Hematopoietic multipotent progenitor cell treated with erythropoietin and hydrocortisone succinate and interleukin-3 and kit ligand, for 15 days (in vitro differentiated cells): ENCODE measurements at places on chromosomes 7 and 10.

DNA sequence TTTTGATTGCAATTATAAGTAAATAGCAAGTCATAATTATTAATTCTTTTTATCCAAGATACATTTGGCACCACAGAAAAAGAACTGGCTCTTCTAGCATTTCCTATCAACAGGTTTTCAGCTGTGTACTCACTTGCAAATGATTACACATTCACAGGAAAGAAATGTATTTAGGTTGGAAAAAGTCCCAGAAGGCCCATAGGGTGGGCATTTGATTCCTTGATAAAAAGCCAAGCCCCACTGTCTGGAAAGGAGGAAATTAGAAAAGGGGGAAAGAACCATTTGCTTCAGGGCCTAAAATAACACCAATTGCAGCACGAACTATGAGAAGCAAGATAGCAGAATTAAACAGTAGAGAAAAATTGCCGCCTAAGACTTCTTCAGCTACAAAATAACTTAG lies 80.8 kb upstream of the COL1A2 start:
- DNase-seq: no peak

DNA sequence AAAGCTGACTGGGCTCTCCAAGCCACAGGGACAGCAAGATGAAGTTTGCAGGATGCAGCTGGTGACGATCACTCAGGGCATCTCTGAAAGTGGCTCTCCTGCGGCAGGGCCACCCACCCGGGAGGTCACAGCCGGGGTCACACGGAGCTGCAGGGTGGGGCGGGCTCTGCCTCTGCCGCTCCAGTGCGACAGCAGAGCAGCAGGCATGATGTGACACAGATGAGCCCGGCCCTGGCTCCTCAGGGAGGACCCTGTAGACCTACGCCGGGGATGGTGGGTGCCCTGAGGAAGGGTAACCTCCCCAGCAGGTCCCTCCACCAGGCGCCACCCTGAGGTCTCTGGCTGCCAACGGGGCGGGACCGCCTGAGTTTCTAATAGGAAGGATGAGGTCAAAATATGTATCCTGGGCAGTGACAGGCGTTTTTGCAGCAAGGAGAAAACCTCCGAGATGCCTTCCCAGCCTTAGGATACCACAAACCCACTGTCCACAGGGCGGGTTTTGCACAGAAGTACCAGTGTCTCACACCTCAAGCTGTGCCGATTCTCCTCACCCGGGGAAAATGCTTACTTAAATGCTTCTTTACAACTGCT lies 114.8 kb upstream of the DIP2C start:
- DNase-seq: no peak

- DNase-seq: no peak
Observed at GRCh38 chr10:28833313-28833712, 156.0 kb downstream of the BAMBI start.

- no peak for DNase-seq
Observed at GRCh38 chr10:127849921-127850320, 42.8 kb downstream of the CLRN3 start.

- DNase-seq: no peak
Observed at GRCh38 chr7:136016649-136017395, 39.7 kb upstream of the MTPN start.

GRCh38 chr7:88243345-88243909 lies 23.6 kb upstream of the SRI start:
- DNase-seq: peak; percentile 21

DNA sequence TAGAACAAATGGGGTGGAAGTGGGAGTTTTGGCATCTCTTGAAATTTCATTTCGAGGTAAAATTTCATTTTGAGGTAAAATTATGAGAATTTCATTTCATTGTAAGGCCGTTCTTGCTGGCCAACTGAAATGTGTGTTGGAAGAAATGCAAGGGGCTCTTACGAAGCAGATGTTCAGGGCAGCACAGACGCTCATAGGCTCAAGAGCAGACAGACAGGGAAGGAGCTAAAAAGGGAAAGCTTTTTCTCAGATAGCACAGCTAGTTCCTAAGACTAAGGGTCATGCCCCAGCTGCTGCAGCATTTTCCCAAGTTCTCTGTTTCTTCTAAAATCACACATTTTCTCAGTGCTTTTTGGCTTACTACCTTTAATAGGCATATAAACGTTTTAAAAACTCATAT lies 65.1 kb upstream of the SFMBT2 start:
- no peak for DNase-seq

DNA sequence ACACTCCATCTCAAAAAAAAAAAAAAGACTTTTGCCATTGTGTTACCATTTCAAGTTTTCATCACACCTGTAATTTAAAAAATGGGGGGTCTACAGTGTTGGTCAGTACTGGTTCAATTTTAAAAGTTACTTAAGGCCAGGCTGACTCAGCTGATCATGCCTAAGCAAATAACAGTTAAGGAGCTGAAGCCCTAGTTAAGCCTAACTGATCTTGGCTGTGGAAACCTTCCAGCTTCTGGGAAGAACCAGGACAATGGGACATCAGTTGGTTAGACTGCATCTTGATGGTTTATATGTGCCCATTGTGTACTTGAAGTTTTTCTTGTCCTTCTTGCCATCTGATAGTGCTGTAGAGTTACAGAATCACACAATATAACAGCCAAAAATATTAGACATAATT lies 26.7 kb downstream of the VCL start:
- DNase-seq: no peak

GRCh38 chr7:71343892-71344291 lies 211.9 kb downstream of the GALNT17 start:
- no peak for DNase-seq

DNA sequence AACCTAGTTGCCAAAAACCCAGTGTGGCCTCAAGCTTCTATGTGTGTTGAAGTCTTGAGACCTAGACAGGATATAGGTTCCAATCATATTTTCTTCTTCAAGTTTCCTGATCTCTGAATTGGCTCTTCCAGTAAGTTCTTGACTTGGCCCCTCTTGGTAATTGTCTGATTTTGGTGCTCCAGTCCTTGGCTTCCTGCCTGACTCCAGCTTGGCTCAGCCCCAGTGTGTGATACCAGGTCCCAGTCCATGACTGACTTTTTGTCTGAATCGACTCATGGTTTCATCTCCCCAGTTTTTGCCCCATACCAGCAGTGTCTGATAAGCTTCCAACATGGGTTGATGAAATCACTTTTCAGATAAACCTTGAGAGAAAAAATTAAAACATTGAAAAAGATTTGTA lies 72.3 kb downstream of the FAS start:
- no peak for DNase-seq

DNA sequence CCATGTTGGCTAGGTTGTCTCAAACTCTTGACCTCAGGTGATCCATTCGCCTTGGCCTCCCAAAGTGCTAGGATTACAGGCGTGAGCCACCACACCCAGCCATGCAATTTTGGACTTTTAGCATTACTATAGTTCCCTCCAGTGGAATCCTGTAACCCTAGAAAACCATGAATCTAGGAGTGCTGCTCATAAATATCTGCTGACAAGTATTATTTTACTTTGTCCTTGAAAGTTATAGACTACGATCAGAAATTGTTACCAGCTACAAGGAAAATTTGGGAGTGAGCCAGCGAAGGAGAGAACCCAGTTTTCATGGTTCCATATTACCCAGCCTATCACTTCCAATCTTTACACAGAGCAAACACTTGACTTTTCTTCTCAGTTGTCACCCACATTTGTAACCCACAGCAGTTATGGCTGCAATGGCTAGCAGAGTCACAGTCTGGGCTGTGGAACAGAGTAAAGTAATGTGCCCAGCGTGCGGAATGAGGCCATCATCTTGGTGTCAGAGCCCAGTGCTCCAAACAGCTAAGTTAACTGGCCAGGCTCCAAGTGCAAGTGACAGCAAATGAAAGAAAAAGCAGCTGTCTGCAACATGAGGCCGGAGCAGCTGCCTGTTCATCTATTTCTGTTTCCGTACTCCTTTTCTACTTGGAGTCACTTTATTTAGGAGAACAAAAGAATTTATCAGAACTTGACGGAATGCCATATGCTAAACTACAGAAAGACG lies 29.9 kb downstream of the ZC3HC1 start:
- DNase-seq: no peak

GRCh38 chr7:10740805-10741204 lies 232.9 kb upstream of the PHF14 start:
- DNase-seq: no peak

- DNase-seq: no peak
Observed at GRCh38 chr7:131629217-131629882, 72.9 kb upstream of the PODXL start.

- DNase-seq: no peak
Observed at GRCh38 chr7:157801971-157802675, 465.3 kb downstream of the DNAJB6 start.

- no peak for DNase-seq
Observed at GRCh38 chr10:64091897-64092296, 570.7 kb downstream of the REEP3 start.

GRCh38 chr7:142819530-142819929 lies 35.3 kb upstream of the EPHB6 start:
- DNase-seq: no peak

DNA sequence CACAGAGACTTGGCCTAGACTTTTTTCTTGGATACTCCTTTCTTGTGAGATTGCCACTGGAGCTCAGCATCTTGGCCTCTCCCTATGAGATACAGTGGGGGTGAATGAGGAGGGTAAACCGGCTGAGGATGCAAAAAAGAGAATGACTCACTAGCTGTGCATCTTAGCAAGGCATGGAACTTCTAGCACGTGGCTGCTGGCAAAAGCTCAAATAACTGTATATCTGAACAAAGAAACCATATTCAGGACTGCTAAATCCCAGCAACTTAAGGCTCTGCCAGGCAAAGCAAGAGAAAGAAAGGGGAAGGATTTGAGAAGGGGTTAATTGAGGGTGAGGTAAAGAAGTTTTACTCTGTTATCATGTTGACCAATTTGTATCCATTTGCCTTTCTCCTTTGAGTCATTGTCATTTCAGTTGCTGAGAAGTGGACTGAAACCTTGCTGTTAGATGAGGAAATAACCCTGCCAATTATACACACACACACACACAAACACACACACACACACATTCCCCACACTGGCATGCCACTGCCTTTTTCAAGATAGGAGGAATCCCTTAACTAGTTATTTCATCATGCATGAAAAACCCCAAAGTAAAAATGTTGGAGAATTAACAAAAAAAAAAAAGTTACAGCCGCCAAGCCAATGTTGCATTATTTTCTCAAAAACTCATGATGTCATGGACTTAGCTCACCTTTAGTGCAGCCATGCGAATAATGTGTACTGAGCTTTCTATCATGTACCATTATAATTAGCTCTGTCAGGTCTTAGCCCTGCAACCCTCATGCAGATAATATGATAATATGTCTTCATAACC lies 997.3 kb downstream of the LRMDA start:
- DNase-seq: no peak

- DNase-seq: no peak
Observed at GRCh38 chr7:14069961-14070360, 80.5 kb upstream of the ETV1 start.

DNA sequence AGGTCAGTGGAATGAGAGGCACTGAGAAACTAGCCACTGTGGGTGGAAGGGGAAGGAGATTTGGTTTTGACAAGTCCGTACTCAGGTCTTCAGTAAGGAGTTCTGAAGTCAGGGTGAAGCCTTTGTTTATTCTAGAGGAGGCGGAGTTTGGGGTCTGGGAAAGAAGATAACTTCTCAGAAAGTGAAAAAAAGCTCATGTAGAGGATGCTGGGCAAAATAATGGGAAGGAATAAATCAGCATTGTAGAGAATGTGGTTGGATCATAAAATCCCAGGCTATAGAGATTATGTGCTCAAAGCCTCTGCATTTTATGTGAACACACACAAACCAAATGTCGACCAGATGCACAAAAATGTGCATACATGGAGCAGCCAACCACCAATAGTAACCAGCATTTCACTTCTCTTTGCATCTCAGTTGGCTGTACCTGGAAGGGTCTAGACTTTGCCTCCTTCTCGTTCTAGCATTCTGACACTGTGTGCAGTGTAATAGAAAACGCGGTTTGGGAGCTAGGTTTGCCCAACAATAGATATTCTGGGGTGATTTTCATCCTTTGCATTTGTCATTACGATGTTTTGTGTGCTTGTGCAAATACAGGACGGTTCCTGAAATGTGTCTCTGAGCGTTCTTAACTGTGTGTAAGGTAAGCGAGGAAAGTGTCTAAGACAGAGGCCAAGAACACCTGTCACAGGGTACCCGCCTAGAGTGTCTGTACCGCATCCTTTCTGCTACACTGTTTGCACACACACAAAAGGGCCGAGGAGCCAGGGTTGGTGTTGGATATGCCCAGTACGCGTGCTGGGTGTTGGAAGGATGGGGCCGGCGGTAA lies 603 bp upstream of the HECW1 start:
- DNase-seq: no peak

- DNase-seq: no peak
Observed at GRCh38 chr10:5480162-5480941, 19.0 kb downstream of the CALML5 start.

- DNase-seq: no peak
Observed at GRCh38 chr7:148521271-148521670, 69.3 kb upstream of the C7orf33 start.

- DNase-seq: peak; percentile 6
Observed at GRCh38 chr7:75617634-75618234, 121.0 kb downstream of the HIP1 start.

- no peak for DNase-seq
Observed at GRCh38 chr10:11396311-11396955, 215.0 kb downstream of the USP6NL start.

DNA sequence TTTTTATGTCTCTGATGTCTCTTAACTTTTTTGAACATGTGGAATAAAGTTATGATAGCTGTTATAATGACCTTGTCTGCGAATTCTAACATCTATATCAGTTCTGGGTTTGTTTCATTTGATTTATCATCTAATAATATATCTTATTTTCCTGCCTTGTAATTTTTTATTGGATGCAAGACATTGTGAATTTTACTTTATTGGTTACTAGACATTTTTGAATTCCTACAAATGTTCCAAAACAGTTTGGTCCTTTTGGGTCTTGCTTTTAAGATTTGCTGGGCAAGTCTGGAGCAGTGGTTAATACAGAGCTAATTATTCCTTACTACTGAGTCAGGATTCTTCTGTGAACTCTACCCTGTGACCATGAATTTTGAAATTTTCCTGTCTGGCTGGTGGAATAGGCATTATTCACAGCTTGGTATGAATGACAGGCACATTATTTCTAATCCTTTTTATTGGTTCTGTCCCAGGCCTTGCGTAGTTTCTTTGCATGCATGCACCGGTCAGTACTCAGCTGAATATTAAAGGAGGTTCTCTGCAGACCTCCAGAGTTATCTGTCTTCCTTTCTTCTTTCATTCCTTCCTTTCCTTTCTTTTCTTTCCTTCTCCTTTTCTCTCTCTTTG lies 9.0 kb downstream of the CUTC start:
- DNase-seq: no peak

DNA sequence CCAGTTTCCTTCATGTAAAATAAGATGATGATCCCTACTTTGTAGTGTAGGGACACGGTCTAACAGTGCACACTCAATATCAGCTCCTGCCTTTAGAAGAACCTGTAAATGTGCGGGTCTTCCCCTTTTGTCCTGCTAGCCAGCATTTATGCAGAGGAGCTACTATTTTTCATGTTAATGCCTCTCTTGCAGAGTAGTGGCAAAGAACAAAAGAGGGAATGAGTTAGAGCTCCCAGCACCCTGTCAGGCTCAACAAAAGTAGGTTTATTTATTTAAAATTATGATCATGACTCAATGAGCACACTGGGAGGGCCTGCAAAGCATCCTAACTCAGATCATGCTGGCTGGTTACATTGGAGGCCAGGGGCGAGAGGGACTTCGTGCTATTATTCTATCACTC lies 414.5 kb upstream of the COBL start:
- no peak for DNase-seq

GRCh38 chr7:80493121-80493849 lies 18.6 kb downstream of the GNAT3 start:
- no peak for DNase-seq

- DNase-seq: no peak
Observed at GRCh38 chr7:101164071-101164840, 1.1 kb downstream of the VGF start.
